ENCODE measurements at places on chromosomes 11 and 22.

- DNase-seq: no peak
Observed at GRCh38 chr22:26977741-26978376, 320.5 kb downstream of the MIAT start.

GRCh38 chr11:67483831-67484665 is 1.2 kb downstream of the AIP start:
- no peak for DNase-seq

DNA sequence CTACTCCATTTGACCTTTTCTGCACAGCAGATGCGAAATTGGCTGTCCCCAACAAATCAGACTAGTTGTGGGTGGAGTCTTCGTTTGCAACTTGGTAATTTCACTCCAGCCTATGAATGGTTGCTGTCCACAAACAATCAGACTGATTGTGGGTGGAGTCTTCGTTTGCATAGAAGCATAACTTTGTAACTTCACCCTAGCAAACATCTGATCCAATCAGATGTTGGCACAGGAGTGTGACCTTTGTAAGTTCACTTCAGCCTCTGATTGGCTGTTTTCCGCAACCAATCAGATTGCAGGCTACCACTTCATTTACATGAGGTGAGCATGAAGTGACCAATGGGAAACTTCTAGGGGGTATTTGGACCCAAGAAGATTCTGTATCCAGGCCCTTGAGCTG is 16.3 kb upstream of the CABP2 start:
- no peak for DNase-seq

- DNase-seq: no peak
Observed at GRCh38 chr22:41043722-41044121, 48.7 kb upstream of the EP300 start.

GRCh38 chr11:102510439-102511135 is 20.0 kb downstream of the MMP7 start:
- DNase-seq: peak; percentile 5

DNA sequence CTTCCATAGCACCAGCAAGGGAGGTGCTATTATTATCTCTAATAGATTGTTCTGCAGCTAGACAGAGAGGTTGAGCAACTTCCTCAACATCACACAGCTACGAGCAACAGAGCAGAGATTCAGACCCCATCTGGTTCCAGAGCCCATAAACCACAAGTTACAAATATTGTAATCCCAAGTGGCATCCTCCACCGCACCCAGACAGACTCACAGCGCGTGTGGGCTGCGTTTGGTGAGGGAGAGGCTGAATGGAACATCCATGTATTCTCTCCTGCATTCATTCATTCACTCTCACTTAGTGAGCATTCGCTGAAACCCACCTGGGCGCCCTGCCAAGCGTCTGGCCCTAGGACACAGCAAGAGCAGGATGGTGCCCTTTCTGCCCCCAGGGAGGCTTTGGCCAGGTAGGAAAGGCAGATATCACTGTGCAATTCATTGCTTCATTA is 33.5 kb downstream of the LIF start:
- DNase-seq: no peak

DNA sequence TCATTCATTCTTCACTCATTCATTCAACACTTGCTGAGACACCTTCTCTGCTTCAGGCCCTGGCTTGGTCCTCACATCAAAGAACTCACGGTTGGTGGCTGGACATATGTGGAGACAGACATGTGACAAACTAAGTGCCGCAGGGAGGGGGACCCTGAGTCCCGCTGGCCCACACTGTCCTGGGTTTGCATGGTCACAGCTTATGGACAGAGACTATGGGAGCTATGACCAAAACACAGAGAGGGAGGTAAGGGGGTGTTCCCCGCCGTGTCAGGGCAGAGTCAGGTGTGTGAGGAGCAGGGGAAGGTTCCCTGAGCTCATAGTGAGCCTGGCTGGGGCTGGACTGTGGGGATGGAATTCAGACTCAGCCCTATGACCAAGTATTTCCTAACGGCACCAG is 123.1 kb downstream of the MPPED1 start:
- DNase-seq: no peak

- DNase-seq: no peak
Observed at GRCh38 chr22:48566741-48567140, 1260.9 kb downstream of the BRD1 start.

DNA sequence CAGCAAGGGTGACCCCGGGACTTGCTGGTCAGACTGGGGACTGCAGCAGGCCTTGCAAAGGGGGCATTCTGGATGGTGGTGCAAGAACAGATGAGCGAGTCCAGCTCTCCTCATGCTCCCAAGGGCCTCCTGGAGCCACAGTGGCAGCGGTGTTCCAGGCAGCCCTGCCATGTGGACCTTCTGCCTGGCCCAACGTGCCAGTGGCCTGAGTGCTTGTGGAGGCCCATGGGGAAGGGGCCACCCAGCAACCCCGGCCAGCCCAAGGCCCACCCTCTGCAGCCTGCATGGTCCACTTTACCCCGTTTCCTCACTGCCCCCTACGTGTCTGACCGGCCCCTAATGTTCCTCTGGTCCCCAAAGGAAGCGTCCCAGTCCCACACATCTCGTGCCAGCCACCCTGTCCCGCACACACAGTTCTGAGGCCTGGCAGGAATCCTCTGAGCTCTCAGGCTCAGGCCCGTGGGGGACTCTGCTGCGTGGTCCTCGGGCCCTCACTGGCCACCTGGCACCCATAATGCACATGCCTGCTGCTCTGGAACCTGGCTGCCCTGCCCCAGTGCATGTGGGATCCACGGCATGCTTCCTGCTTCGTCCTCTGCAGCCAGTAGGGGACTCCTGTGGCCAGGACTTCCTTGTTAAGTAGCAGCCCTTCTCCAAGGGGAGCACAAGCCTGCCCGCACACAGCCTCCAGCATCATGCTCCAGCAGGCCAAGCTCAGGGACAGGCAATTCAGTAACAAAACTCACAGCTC is 85.5 kb downstream of the DGCR2 start:
- DNase-seq: no peak

GRCh38 chr11:85923455-85923854 is 68.3 kb downstream of the CCDC83 start:
- no peak for DNase-seq

GRCh38 chr11:102472127-102472526 is 19.6 kb upstream of the TMEM123 start:
- no peak for DNase-seq

DNA sequence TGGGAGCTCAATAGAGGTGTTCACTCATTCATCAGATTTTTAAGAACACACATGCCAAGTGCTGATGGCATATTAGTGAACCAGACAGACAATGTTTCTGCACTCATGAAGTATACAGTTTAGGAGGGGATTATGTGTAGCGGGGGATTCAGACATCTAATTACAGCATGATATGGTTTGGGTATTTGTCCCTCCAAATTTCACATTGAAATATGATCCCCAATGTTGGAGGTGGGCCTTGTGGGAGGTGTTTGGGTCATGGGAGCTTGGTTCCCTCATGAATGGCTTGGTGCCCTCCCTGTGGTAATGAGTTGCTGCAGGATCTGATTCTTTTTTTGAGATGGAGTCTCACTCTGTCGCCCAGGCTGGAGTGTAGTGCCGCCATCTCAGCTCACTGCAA is 8.9 kb upstream of the RAB3IL1 start:
- no peak for DNase-seq

GRCh38 chr11:118410055-118410745 is 8.8 kb downstream of the ATP5MG start:
- no peak for DNase-seq

- no peak for DNase-seq
Observed at GRCh38 chr22:32603651-32604540, 129.3 kb downstream of the FBXO7 start.

DNA sequence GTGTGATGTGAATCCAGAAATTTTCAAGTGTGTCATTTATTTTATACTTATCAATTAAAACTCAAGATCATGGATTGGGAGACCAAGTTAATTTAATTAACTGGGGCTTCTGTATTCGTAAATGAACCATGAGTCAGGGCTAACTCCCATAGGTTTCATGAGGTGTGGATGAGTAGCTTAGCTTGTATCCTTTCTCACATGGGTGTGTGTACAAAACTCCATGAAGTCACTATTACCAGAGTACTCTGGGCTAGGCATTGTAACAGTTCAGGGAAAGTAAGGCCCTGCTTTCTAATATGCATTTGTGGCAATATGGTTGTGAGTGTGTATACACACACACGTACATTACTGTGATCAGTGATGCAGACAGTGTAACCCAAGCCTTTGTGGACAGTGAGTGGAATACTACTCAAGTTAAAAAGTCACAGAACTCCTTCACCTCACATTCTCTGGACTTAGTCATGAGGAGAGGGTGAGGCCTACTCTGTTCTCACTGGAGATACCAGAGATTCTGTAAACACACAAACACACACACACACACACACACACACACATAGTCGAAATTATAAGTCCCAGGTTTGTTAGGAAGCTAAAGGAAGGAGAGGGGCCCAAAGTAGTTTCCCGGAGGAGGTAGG is 3.5 kb downstream of the CNTF start:
- DNase-seq: no peak

- DNase-seq: no peak
Observed at GRCh38 chr11:44235765-44236201, 74.2 kb downstream of the ALX4 start.

DNA sequence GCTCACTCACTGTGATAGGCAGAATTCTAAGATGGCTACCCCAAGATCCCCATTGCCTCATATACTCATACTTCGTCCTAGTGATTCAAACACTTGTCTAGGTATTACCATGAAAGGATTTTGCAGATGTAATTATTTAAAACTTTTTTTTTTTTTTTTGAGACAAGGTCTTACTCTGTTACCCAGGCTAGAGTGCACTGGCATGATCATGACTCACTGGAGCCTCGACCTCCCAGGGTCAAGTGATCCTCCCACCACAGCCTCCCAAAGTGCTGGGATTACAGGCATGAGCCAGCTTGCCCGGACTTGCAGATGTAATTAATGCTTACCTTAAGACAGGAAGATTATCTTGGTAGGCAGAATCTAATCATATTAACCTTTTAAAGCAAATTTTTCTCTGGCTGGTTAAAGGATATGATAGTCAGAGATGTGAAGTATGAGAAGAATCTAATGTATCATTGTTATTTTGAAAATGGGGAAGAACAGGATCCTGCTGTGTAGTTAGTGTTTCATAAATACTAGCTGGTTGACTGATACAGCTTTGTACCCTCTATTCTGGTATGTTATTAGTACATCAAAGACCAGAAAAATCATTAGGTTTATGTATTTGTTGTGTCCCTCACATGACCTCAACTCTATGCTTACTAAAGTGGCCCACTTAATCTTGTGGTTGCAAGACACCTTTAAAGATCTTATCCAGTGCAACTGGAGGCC is 35.5 kb downstream of the C2CD3 start:
- no peak for DNase-seq

GRCh38 chr22:36595154-36595553 is 66.2 kb upstream of the EIF3D start:
- DNase-seq: no peak

GRCh38 chr11:8013833-8014232 is 26.7 kb downstream of the EIF3F start:
- DNase-seq: no peak

DNA sequence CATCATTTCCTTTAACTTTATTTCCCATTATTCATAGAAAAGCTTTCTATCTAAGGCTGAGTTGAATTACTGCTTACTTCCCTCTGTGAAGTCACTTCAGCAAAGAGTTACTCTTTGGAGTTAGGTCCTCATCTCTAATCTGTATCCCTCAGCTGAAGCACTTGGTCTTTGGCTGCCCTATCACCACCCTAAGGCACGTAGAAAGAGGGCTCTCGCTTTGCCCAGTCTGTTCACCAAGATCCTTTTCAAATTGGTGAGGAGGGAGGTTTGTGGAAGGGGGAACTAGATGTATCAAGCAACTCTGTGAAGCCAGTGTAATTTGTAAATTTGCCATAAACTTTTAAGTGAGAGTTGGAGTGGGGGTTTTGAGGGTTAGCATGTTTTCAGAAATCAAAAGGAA is 43.4 kb downstream of the PAX6 start:
- no peak for DNase-seq

DNA sequence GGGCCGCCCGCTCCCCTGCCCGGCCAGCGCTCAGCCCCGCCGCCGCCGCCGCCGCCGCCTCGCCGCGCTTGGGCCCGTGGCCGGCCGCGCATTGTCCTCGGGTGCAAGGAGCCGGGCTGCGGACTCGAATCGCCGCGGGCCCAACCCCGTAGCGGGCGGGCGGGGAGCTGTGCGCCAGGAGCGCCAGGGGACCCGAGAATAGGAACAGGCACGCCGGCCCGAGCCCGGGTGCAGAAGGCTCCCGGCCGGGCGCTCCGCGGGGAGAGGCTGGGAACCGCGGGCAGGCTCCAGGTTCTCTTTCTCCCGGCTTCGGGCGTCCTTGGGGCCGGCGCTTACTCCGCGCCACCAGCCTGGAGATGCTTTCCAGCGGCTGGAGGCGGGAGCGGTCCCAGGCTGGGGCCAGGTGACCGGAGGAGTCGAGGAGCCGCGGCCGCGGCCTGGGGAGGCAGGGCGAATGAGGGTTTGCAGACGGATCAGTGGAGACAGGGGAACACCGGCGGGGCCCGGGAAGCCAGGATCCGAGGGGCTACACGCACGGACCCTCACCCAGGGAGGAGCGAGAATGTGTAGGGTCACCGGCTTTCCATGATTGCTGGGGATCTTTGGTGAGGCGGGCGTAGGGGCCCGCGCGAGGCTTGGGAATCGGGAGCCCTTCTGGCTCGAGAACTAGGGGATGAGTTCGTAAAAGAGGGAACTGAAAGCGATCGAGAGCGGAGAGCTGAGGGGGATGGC is 726 bp downstream of the PKNOX2 start:
- DNase-seq: peak; percentile 46

DNA sequence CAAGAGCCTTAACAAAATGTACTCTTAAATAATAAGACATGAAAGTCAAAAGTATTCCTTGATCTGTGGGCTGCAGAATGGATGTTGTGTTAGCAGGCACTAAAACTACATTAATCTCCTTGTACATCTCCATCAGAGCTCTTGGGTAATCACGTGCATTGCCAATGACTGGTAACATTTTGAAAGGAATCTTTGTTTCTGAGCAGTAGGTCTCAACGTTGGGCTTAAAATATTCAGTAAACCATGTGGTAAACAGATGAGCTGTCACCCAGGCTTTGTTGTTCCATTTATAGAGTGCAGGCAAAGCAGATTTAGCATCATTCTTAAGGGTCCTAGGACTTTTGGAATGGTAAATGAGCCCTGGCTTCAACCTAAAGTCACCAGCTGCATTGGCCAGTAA is 152.9 kb downstream of the PKNOX2 start:
- DNase-seq: no peak

DNA sequence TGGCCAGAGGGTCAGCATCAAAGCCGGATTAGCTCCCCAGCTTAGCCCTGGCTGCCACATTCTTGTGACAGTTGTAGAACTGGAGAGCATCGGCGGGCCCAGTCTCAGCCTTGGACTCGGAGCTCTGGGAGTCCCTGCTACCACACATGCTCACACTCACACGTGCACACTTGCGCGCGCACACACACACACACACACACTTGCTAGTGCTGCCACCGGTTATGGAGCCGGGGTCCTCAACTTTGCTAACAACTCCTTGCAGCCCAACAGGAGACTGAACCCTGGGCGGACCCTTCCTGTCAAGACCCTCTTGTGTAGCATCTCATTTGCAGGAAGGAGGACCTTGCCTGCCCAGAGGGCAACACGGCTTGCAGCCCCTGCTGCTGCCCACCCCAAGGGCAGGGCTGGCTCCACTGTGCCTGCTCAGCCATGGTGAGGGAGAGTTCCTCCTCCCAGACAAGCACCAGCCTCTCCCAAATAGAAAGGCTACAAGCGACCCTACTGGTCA is 107.6 kb downstream of the WNT7B start:
- no peak for DNase-seq

All from cerebellum (tissue), 4 donors.